Activated CD8-positive, alpha-beta memory T cell treated with anti-CD3 and anti-CD28 coated beads, Interleukin-2, amount 10 ng/mL, durations not matched to agents 7 days and 5 days (primary cell): ENCODE measurements at places on chromosomes 11 and 22.

- DNase-seq, result peak; percentile 84
Measured at GRCh38 chr11:118610773-118611432, 3.5 kb downstream of the PHLDB1 start.

DNA sequence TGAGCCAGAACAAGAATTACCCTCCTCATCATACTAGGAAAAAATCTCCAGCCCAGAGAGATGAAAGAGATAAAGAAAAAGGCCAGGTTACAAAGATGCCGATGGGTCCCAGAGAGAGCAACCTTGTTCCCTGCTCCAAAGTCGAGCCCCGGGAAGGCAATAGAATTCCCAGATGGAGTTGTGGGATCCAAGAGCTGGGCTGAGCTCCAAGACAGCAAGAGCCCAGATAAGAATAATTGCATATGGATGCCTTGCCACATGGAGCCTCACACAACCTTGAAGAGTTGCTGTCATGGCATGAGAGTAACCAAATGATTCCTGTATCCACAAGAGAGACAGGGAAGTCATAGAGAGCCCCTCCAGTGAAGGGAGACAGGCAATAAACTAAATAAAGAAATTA is 30.9 kb downstream of the IL10RA start:
- DNase-seq, result no peak

- DNase-seq, result no peak
Measured at GRCh38 chr11:8263109-8263768, 439 bp downstream of the LMO1 start.

DNA sequence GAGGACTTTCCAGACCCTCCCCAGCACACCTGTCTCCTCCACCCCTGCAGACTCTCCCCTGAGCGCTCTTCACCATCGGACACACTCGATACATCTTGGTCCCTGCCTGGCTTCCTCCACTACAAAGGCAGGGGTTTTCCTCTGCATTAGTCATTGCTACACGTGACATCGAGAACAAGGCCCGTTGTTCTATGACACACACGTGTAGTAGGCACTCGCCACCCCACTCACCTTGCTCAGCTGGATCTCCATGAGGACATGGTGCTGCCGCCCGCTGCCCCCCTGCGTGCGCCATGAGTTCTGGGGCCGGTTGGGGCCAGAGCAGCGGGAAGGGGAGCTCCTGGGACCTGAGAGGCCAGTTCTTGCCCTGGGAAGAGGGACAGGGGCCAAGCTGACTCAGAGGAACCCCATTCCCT is 16.7 kb downstream of the ATG2A start:
- peak; percentile 71 for DNase-seq

DNA sequence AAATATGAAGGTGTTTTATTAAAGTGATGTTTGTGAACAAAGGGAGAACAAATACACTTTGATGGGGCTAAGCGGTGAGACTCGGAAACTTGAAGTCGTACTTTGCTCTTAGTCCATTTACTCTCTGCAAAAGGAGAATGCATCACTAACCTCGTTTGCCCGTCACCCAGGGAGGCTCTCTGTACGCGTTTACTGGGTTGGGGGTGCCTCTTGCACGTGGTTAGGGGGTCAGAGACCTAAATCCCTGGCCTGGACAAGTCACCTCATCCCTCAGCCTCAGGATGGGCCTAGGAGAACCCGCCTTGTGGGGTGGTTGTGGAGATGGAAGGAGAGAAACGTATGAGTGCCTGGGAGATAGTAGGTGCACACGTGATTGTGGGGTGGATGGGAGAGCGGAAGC is 803 bp upstream of the IFT27 start:
- DNase-seq, result peak; percentile 45

DNA sequence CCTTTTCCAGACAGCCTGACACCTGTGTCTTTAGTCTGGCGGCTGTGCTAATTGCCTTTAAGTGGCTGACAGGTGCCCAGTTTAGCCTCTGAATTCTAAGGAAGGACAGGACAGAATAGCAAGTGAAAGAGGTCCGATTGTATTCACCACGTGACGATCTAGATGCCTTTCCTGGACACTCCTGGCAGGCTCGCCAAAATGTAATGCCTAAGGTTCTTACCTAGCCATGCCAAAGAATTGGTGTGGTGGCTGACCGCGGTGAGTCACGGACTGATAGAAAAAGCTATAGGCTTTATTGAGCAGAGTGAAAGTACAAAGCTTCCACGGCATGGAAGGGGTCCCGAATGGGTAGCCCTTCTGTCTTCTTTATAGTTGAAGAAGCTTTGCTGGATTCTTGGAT is 26.7 kb downstream of the ANKRD42 start:
- DNase-seq, result no peak

- peak; percentile 28 for DNase-seq
Measured at GRCh38 chr22:49302530-49302929, 525.1 kb downstream of the BRD1 start.

GRCh38 chr22:19962246-19962908 is 20.8 kb upstream of the TXNRD2 start:
- DNase-seq, result peak; percentile 83

DNA sequence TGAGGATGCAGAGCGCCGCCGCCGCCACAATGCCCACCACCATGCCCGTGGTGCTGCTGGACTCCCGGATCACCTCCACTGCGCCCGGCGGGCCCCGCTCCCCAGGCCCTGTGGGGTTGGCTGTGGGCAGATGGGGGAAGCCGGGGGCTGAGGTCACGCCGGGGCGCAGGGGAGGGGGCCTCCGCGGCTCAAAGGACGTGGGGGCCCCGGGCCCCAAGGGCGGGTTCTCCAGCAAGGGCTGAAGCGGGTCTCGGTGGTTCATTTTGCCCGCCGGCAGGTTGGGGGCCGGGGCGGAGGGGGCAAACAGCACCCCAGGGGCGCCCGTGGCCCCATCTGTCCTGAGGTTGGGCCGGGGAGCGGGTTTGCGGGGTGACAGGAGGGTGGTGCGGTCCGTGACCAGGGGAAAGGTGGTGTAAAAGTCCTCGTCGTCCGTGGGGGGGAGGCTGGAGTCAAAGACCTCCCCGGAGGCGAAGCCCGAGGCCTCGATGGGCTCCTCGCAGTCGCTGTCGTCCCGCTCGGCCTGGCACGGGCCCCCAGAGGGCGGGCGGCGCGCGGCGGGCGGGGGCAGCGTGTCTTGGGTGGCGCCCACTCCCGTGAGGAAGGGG is 16.5 kb downstream of the SLC22A12 start:
- no peak for DNase-seq

DNA sequence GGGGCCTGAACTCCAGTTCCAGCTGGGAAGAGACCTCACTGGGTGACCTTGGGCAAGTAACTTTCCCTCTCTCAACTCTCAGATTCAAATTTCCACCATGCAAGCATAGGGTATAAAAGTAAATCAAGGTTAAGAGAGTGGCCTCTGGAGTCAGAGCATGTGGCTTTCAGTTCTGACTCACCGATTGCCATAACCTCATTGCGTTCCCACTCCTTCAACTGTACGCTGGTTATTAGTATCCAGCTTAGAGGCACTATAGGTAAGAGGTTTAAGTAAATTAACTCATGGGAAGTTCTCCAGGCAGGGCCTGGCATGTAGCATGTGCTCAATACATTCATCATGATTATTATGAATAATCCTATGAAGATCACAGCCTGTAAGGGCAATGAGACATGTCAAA is 88.3 kb downstream of the FBXO7 start:
- no peak for DNase-seq

GRCh38 chr11:69985641-69986439 is 92.3 kb upstream of the ANO1 start:
- no peak for DNase-seq

GRCh38 chr22:32839831-32840584 is 38.5 kb downstream of the TIMP3 start:
- no peak for DNase-seq

- no peak for DNase-seq
Measured at GRCh38 chr11:21421711-21422329, 752.4 kb downstream of the NELL1 start.

GRCh38 chr11:27296497-27296896 is 66.5 kb downstream of the CCDC34 start:
- DNase-seq, result no peak

- no peak for DNase-seq
Measured at GRCh38 chr11:102921587-102922220, 33.8 kb downstream of the MMP13 start.

DNA sequence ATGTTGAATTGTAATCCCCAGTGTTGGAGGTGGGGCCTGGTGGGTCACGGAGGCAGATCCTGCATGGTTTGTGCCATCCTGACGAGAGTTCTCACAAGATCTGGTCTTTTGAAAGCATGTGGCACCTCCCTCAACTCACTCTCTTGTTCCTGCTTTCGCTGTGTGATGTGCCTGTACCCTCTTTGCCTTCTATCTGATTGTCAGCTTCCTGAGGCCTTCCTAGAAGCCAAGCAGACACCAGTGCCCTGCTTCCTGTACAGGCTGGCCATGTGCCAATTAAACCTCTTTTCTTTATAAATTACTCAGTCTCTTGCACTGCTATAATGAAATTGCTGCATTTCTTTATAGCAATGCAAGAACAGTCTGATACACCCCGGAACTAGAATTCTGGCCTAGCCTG is 13.1 kb downstream of the PTPN5 start:
- peak; percentile 50 for DNase-seq

DNA sequence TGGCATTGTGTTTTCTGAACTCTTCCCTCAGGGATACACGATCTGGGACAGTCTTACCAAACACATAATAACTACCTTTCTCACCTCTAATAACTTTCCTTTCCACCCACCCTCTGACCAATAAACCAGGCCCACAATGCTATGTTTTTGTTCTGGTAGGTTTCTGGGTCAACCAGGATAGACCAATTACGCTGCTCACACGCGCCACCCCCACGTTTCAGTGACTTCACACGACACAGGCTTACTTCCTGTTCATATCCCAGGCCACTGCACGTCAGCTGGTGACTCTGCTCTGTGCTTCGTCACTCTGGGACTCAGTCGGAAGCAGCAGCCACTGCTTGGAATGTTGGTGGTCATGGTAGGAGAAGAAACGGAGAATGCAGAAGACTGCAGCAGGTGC is 2.5 kb downstream of the KRTAP5-4 start:
- DNase-seq, result no peak

DNA sequence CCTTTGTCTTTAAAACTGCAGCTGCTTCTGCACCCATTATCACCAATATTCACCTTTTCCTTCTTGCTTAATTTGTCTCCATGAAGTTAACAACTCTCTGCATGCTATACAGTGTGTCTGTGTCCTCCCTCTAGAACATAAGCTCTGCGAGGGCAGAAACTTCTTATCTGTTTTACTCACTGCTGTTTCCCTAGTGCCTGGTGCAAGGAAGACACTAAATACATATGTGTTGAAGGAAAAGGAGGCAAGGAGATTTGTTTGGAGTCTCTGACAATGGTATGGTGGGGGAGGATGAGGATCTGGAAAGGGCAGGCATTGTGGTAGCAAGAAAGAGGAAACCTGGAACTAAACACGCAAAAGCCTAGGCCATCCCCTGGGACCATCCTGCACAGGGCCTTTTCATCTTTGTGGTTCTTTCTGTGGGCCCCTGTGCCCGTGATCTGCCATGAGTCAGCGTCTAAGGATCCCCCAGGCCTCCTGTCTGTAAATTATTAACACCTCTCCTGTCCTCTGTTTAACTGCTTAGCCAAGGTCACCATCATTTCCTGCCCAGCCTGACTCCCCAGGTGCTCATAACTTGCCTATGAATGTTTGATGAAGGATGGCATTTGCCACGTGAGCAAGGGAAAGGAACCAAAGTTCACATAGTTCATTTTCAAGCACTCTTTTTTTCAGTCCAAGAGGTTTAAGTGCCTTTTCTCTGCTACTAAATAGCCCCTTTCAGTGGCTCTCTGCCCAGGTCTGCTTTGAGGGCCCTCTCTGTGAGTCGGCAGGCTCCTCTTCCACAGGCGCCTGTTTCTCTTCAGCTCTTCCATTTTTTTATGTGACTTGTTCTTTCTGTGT is 131.1 kb downstream of the RASSF10 start:
- no peak for DNase-seq
